ENCODE measurements at places on chromosomes 3 and 15. TPM values are rescaled to one million over a fixed set of nuclear protein-coding genes. Genes with fewer than 3 reads are reported as not detected.

GRIP2 gene
- not detected for total RNA-seq

TSC22D2 gene
- 6.3 TPM for total RNA-seq

SLC25A20 gene
- total RNA-seq, result 17.5 TPM

SAMMSON gene
- not detected for total RNA-seq
